ENCODE measurements at places on chromosomes 13 and 19.
A peak's percentile ranks its signal among the peaks of the same experiment; 100 is the strongest.

- DNase-seq: no peak
Measured at GRCh38 chr13:83311886-83312577, 570.2 kb downstream of the SLITRK1 start.

GRCh38 chr19:17200408-17201079, 14.6 kb upstream of the USE1 start:
- DNase-seq: no peak

- no peak for DNase-seq
Measured at GRCh38 chr13:35764326-35765015, 288.0 kb upstream of the MAB21L1 start.

DNA sequence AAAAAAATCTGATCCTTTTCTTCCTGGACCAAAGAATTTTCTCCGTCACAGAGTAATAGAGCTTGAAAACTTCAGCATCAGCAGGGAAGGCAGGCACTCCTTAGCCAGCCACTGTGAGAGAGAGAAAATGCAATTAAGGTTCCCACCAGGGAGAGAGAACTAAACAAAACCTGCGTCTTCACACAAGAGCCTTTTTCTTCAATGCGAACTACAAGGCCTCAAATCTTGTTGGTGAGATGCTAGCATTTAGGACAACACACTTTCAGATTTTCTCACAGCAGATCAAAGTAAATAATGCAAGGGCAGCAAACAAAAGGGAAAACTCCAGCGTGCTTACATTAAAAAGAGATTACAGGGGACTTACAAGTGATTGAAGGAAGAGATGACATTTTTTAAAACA, 80.1 kb downstream of the DACH1 start:
- no peak for DNase-seq

DNA sequence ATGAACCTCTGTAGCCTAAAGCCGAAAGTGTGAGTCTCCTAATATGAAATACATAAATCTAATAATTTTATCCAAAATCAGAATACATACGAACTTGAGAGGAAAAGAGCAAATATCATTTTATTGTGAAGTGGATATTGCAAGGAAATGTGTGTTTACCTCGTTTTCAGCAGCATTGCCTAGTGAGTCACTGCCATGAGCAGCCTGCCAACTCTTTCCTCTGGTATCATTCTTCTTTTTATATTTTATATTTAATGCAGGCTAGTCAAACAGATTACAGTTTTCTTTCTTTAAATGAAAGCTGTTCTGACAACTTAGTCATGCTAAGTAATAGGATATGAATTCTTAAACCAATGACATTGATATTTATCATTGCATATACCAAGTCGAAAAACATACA, 44.2 kb downstream of the EDNRB start:
- no peak for DNase-seq

- peak; percentile 60 for DNase-seq
Measured at GRCh38 chr19:49475995-49476880, 2.2 kb downstream of the FLT3LG start.

- peak; percentile 56 for DNase-seq
Measured at GRCh38 chr13:50684366-50684765, 159.1 kb downstream of the DLEU7 start.

DNA sequence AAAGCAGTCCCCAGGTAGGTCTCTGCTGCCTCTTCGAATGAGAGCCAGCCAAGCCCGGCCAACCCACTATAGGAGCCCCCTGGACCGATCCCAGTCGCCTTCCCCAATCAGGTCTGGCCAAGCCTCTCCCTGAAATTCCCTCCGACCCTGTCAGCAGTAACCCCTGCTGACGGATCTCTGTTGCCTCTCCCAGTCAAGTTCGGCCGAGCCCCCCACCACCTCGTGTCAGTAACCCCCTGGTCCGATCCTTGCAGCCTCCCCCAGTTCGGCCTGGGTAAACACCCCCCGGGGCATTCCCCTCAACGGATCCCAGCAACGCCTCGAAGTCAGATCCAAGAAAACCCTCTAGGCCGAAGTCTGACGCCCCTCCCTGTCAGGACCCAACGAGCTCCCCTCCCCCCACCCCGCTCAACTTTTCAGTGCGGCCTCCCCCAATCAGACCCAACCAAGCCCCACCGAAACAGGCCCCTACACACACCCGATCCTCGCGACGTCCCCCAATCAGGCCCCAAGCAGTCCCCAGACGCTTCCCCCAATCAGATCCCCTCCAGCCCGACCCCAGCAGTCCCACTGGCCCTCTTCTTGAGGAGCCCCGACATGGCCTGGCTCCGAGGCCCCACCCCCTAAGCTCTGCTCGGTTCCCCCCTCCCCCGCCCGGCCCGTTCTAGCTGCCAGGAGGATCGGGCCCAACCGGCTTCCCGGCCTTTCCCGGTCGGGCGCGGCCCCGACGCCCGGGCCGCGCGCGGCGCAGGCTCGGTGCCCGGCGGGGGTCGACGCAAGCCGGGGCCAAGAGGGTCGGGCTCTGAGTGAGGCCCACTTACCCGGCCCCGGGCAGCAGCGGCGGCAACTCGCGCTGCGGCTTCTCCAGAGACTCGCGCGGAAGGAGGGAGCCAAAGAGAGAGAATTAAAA, 1.8 kb downstream of the TNPO2 start:
- peak; percentile 34 for DNase-seq

GRCh38 chr13:73623281-73623680, 510.9 kb downstream of the KLF12 start:
- DNase-seq: no peak

GRCh38 chr19:54104998-54105715, 2.5 kb downstream of the NDUFA3 start:
- no peak for DNase-seq

DNA sequence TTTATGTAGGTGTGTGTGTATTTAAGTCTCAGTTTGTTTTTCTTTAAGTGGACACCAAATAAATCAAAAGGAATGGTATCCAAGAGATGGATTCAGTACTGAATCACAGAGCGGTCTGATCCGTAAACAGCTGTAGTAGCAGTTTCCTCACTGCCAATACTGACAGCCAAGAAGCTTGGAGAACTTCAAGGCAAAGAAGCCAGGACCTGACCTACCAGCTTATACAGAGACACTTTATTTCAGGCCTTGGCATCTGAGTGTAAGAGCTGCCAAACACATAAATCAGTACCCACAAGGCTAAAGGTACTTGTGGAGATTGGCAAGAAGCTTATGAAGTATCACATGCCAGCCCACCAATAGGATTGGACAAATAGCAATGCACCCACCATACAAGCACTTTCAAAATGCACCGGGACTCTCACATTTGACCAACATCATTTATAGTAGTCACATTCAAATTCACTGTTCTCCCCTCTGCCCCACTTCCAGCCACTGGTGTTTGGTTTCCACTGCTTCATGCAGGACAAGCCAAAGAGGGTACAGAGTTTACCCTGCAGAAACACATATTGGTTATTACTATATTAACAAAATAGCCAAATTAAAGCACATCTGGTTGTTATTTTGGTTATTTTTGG, 357.9 kb downstream of the KLF12 start:
- DNase-seq: no peak

DNA sequence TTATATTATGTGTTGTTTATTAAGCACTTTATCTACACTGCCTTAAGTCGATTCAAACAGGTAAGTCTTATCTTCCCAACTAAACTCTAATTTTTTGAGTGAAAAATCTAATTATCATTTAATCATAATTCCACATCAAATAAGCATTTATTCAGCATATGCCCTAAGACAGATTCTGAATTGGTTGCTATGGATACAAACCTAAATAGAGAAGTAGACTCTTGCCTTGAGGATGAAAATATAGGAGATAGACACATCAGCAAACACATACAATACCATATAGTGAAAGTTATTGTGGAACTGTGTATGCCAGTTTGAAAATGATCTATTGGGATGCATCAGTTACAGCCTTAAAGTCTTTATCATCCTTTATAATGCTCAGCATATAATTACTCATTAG, 1679.9 kb downstream of the SLITRK1 start:
- no peak for DNase-seq

GRCh38 chr13:32320528-32320927, 5.2 kb downstream of the BRCA2 start:
- no peak for DNase-seq

DNA sequence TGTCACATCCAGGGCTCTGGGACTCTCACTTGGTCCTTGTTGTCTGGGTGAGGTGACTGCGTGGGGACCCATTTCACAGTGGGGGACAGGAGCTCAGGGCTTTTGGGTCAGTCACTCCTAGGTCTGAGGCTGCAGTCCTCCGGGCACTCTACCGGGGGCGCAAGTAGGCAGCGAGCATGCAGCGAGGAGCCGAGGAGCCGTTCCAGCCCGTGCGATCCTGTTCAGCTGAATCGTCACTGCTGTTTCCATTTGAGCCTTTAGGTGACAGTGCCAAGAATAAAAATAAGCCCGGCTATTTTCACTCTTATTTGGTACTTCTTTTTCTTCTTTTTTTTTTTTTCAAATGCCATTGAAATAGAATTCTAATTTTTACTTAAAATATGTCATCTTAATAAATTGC, 126.5 kb downstream of the ZNF536 start:
- DNase-seq: no peak

- DNase-seq: no peak
Measured at GRCh38 chr19:46620716-46621115, 4.2 kb downstream of the PTGIR start.

DNA sequence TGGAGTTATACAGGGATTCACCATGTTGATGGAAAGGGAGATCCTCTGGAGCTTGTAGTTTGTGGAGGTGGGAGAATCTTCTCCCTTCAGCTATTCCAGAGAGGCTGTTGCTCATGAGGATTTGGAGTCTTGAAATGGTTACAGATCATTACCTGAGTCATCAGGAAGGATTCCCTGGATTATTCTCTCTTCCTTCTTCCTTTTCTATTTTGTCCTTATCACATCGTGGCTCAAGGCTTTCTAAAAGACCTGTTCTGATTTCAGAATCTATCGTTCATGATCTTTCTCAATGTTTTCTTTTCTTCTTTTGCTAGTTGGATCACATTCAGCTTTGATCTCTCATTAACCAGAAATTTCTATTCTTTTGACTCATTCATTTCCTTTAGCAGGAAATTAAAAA, 196.0 kb downstream of the KLF5 start:
- no peak for DNase-seq

DNA sequence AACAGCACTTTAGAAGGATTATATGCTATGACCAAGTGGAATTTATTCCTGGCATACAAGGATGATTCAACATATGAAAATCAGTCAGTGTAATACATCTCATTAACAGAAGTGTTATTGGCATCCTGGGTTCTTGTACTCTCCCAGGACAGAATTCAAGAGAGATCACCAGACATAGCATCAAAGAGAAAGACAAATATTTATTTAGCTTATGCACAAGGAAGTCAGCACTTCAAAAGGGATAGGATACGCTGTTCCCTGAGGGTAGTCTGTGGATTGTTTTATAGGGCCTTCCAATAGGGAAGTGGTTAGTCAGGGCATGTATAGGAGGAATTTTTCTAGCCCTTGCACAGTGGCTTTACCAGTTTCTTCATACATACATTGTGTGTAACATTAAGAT, 1238.0 kb downstream of the PCDH17 start:
- DNase-seq: no peak

- no peak for DNase-seq
Measured at GRCh38 chr19:35718345-35719041, 690 bp downstream of the KMT2B start.

DNA sequence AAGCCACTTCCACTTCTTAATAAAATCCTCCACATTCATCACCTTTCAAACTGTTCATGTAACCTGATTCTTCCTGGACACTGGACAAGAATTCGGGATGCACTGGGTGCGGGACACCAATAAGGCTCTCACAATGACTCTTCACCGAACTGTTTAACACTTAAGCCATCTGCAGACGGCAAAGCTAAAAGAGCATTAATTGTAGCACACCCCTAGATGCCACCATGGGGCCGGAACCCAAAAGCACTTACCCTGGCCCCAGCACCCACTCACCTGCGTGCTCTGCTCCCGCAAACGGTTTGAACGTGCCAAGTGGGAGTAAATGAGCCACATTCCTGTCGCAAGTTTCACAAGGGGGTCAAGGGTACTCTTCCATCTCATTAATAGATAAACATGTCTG, 254.3 kb upstream of the PRR20A start:
- DNase-seq: no peak

GRCh38 chr19:58325311-58326022, 1.3 kb upstream of the ZSCAN22 start:
- DNase-seq: no peak

- no peak for DNase-seq
Measured at GRCh38 chr13:31322702-31323405, 123.1 kb downstream of the B3GLCT start.

- no peak for DNase-seq
Measured at GRCh38 chr13:110327051-110327721, 20.1 kb downstream of the COL4A2 start.

DNA sequence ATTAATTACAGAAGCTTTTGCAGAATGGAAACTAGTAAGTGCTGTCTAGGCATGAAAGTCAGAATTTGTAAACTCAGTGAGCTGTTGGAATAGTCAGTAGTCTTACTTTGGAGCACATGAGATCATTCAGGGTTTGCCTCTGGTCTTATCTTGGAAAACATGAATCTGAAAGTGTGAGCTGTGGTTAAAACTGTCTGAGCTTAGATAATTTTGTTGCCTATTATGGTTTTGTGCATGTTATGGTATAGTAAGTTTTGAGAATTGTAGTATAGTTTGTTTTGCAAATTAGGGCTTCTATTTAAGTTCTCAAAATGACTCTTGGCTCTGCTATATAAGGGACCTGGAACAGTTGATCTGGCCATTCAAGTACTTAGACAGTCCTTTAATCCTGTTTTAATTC, 53.7 kb upstream of the TRPC4 start:
- DNase-seq: no peak

GRCh38 chr13:47146991-47147811, 250.3 kb upstream of the HTR2A start:
- no peak for DNase-seq

GRCh38 chr13:95793781-95794180, 116.8 kb downstream of the DNAJC3 start:
- no peak for DNase-seq

GRCh38 chr13:30978981-30979956, 46.8 kb downstream of the TEX26 start:
- peak; percentile 36 for DNase-seq

GRCh38 chr13:20429682-20430081, 96.0 kb downstream of the CRYL1 start:
- no peak for DNase-seq

DNA sequence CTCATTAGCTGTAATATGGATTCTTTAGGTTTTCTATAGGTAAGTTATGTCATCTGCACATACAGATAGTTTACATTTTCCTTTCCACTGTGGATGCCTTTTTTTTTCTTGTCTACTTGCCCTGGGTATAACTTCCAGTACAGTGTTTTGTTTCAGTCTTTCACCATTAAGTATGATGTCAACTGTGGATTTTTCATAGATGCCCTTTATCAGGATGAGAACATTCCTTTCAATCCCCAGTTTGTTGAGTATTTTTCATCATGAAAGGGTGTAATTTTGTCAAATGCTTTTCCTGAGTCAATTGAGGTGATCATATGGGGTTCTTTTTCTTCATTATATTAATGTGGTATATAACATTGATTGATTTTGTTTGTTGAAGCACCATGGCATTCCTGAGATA, 43.6 kb upstream of the SACS start:
- no peak for DNase-seq

- DNase-seq: no peak
Measured at GRCh38 chr19:45037393-45038169, 1.3 kb upstream of the CLASRP start.

GRCh38 chr19:5112681-5113575, 144.0 kb downstream of the KDM4B start:
- DNase-seq: no peak

GRCh38 chr19:39064405-39064804, 19.8 kb upstream of the ACP7 start:
- DNase-seq: no peak

- DNase-seq: no peak
Measured at GRCh38 chr19:42196011-42197001, 21.2 kb downstream of the DEDD2 start.
